ENCODE measurements at places on chromosomes 16 and 17.

- DNase-seq = no peak
Observed at GRCh38 chr16:84726669-84727467, 27.1 kb downstream of the USP10 start.

GRCh38 chr17:74190154-74190553, 13.3 kb upstream of the RPL38 start:
- DNase-seq = no peak

GRCh38 chr16:3149630-3150345, 15.0 kb downstream of the ZNF213 start:
- no peak for DNase-seq

GRCh38 chr16:78770353-78771091, 671.1 kb downstream of the WWOX start:
- DNase-seq = peak; percentile 67

GRCh38 chr17:58710948-58711552, 18.6 kb downstream of the RAD51C start:
- no peak for DNase-seq

DNA sequence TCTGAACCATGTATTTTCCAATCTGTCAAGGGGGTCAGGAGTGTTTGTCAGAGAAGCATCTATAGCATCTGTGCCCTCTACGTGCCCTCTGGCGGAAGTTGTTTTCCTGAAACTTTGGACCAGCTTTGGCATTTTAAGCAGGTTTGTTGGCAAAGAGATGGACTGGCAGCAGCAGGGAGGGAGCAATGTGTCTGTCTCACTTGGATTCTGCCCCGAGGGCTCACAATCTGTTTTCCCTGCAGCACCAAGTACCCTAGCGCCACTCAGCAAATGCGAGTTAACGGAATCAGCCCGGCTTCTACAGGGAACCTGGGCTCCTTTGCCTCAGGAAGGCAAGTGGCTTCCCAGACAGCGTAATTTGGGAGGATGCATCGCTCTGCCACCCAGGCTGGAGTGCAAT, 17.4 kb downstream of the DUSP14 start:
- DNase-seq = no peak

DNA sequence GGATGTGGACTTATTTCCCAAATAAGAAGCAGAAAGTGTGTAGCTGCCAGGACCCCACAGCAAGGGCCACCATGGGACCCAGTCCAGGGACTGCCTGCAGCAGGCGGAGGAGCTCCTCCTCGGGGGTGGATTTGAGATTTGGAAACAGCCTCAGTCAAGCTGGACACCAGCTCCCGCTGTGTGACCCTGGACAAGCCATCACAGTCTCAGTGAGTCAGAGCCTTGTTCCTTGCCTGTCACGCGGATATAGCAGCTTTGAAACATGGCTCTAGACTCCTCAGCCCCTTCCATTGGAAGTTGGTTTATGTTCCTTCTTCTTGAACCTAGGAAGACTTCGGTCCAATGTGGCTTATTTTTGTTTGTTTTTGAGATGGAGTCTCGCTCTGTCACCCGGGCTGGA, 12.5 kb upstream of the DPEP1 start:
- no peak for DNase-seq

GRCh38 chr16:88783391-88784073, 1.5 kb downstream of the PIEZO1 start:
- DNase-seq = no peak

DNA sequence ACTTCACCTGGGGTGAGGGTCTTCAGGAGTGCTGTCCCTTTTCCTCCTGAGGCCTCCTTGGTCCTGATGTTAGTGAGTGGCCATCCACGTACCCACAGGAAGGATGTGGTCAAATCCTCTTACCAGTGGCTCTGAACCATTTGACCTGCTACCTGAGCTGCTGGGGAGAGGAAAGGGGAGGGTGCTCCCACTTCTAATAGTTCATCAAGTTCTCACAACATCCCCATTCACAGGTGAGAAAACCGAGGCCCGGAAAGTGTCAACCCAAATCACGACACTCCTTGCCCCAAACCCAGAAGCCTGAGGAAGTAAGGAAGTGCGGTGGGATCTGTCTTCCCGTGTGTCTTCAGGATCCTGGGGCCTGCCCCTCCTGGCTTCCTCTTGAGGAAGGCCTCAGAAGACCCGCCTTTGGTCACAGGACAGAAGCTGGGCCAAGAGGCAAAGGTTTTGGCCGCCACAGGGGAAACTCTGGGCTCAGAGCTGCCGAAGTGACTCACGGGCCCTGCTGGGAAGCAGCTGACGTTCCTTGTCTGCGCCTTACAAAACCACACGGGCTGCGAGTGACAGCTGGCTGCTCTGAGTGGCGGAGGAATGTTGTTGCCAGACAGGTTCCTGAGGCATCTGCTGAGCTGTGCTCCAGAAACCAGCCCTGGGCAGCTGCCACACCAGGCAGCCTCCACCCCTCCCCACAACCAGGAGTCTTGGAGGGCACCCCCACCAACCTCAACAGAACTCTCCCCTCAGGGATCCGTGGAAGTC, 13.9 kb upstream of the KIFC3 start:
- no peak for DNase-seq

GRCh38 chr17:17990282-17990681, 17.6 kb downstream of the DRC3 start:
- DNase-seq = no peak

DNA sequence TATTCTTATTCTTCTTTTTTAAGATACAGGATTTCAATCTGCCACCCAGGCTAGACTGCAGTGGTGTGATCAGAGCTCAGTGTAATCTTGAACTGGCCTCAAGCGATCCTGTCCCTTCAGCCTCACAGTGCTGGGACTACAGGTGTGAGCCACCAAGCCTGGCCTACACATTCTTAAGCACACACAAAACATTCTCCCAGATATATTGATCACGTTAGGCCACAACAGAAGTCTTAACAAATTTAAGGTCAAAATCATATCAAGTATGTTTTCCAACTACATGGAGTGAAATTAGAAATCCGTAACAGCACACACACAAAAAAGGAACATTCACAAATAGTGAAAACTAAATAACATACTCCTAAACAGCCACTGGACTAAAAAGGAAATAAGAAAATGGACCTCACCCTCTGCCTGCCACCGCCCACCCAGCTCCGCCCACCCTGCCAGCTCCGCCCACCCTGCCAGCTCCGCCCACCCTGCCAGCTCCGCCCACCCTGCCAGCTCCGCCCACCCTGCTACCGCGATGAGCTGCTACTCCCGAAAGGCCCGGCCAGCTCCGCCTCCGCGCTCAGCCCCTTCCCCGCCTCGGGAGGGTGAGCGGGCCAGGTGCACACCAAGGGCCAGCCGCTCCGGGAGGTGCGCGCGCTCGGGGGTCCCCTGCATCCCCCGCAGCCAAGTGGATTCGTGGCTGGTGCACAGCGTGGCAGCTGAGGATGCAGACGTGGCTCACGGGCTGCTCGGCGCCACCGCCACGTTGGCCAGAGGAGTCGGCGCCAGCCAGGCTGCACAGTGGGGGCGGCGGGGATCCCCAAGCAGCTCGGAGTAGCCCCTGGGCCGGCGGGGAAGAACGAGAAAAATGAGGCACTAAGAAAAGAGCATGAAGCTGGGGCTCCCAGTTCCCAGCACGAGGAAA, 41.2 kb downstream of the C16orf87 start:
- peak; percentile 61 for DNase-seq

GRCh38 chr17:75854881-75855309, 240 bp downstream of the WBP2 start:
- no peak for DNase-seq

GRCh38 chr17:81388091-81388611, 7.1 kb upstream of the BAHCC1 start:
- no peak for DNase-seq

- DNase-seq = no peak
Observed at GRCh38 chr17:63985387-63986140, 12.6 kb upstream of the PRR29 start.

GRCh38 chr17:36545077-36545464, 352 bp downstream of the GGNBP2 start:
- no peak for DNase-seq

DNA sequence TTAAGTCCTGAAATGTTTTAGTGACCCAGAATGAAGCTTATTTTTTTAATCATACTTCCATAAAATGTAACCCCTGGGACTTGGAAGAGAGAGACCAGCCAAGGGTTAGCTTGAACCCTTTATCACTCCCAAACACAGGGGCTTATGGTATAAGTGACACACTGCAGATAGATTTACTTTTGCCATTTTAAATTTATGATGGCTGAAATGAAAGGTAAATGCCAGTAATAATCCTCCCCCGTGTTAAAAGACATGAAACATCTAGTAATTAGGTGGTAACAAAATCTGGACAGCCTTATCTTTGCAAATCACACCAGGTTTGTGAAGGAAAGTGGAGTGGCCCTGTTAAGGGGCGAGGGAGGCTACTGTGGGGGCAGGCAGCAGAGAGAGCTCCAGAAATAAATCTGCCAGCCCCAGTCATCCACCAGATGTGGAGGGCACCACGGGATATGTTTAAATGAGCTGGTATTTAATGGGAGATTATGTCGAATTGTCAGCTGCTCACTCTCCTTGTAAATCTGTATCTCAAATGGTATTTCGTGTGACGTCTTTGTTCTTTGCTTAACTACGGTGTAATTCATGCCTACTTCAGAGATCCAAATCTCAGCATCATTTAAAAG, 326.5 kb downstream of the WWOX start:
- DNase-seq = no peak

DNA sequence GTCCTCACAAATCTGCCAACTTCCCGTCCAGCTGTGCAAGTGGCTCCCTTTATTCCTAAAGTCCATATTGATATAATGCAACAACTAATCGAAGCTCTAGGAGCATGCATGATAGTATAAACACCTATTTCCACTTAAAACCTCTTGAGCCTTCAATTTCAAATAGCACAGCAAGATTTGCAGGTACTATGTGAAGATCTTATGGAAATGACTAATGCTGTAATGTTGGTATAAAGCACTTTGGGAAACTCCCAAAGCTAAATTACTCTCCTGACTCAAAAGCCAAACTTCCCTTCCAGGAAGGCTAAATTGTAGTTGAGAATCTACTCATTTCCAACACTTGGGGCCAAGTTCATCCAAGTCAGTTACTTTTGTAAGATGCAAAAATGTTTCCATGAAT, 287.6 kb upstream of the CDH11 start:
- no peak for DNase-seq

- DNase-seq = no peak
Observed at GRCh38 chr17:63963123-63963522, 9.6 kb downstream of the SCN4A start.

DNA sequence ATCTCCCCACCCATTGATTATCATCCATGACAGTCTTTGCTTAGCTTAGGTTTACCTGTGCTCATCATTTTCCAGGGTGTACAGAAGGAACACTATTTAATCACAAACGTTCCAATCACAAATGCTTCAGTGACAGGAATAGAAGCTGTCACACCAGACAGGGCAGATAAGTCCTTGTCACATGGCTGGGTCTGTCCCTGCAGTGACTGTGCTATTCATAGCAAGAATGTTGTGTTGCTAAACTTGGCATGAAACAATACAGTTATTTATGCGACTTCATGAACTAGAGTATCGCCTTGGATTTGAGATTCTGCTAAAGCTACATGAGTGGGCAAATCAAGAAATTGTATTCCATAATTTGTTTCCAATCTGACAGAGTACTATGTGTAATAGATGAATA, 108.4 kb downstream of the CDH13 start:
- no peak for DNase-seq

GRCh38 chr17:19320876-19321275, 41.6 kb downstream of the B9D1 start:
- no peak for DNase-seq

- no peak for DNase-seq
Observed at GRCh38 chr17:27920569-27920968, 27.4 kb upstream of the LYRM9 start.

DNA sequence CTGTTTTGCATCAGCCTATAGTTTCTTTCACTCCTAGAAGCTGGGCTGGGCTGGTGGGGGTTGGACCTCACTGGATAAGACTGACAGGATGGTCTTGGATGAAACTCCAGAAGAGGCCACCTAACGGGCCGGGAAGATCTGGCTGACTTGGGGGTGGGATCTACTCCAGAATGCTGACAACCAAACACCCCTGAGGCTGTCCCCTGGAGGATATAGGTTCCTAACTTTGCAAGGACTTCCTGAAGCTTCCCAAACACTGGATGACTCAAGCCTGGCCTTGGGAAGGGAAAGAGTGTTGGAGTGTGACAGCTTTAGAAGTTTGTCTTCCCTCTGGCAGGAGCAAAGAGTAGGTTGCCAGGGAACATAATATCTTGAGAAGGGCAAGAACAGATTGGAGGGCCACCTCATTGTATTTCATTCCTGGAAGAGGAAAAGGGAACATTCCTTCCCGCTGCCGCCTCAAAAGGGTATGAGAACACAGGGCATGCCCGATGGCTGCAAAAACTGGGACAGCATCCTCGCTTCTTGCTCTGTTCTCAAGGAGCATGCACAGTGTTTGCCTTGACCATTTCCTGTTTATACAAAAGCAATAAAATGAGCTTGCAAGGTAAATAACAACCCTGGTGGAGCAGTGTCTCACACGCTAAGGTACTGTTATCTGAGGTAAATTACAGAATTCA, 6.8 kb upstream of the CYB5B start:
- no peak for DNase-seq

- no peak for DNase-seq
Observed at GRCh38 chr17:14307560-14308024, 6.7 kb downstream of the HS3ST3B1 start.

DNA sequence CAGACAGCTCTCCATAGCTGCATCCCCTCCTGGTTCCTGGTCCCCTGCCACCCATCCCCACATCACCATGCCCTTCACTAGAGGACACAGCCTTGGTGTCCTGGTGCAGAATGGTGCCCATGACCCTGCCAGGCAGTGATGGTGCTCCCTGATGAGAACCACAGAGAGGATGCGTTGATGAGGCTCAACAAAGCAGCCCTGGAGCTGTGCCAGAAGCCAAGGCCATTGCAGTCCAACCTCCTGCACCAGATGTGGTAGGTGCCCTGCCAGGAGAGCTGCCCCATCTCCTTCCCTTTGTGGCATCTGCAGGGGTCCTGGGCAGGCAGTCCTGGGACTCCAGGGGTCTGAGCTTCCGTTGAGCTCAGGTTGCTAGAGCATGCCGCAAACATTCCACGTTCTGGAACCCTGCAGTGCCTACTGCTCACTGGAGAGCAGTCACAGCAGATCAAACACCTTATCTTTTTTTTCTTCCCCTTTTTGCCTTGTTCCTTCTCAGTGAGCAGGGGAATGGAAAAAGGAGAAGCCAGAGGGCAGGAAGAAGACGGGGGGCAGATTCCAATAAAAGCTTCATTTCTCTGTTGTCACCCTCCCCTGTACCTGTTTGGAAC, 5.3 kb upstream of the EPN3 start:
- DNase-seq = no peak

DNA sequence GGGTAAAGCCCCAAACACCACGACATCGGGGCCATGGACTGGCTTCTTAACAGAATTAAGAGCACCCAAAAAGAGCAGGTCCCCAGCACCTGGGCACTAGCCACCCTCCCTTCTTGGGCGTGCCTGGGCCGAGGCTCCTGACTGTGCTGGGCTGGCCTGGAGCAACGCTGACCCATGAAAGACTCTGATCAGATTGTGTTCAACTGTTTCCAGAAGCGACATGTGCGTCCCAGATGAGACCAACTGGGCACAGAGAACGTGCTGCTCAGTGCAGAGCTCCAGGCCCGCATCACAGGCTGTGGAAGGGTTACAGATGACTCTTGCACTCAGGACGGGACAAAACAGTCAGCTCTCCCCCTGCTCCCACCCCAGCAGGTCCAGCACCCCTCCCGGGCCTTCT, 100.7 kb downstream of the KCNJ12 start:
- no peak for DNase-seq

GRCh38 chr17:59561042-59561441, 4.4 kb upstream of the DHX40 start:
- DNase-seq = no peak

- no peak for DNase-seq
Observed at GRCh38 chr16:22369221-22369811, 5.1 kb downstream of the CDR2 start.

GRCh38 chr17:41322094-41322902, 6.8 kb upstream of the KRTAP17-1 start:
- no peak for DNase-seq
